ENCODE measurements at places on chromosomes 16 and 17.
A peak's percentile ranks its signal among the peaks of the same experiment; 100 is the strongest.

DNA sequence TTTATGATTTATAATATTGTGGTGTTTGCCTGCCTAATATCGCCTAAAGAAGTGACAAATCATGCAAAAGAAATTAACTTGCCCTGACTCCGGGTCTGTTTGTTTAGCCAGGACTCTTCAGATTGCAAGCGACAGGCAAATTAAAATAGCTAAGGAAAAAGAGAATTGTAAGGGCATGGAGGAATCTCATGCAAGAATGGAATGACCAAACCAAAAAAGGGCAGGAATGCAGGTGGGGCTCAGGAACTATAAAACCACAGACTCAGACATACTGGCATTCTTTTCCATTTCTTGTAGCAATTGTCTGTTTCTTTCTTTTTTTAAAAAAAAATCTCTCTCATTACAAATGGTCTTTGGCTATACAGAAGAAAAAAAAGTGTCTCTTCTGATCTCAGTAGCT lies 188.1 kb upstream of the XYLT1 start:
- no peak for DNase-seq

- DNase-seq, result no peak
Measured at GRCh38 chr17:37802061-37802595, 57.3 kb upstream of the HNF1B start.

GRCh38 chr16:30556125-30556473 lies 2.1 kb downstream of the ZNF764 start:
- DNase-seq, result no peak

DNA sequence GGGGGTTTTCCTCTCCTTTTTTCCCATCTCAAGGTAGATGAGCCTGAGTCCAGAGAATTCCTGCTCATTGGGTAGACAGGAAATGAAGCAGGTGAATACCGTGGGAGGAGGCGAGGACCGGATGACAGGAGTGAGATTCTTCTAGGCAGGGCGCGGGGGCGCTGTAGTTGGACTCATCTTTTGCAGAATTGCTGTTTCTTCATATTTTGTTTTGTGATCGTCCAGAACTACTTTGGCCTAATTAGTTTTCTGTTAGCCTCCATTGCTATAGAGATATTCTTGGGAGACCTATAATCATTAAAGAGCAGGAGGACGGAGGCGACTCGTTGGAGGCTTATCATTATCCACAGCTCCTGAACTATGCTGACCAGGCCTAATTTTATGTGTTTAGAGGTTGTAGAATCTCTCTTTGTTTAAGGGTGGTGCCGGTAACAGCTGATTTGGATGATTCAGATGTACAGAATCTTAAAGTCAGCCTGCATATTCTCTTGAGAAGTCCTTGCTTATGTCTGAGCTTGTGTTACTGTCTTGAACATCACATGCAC lies 650 bp downstream of the ATP6V0A1 start:
- peak; percentile 81 for DNase-seq

DNA sequence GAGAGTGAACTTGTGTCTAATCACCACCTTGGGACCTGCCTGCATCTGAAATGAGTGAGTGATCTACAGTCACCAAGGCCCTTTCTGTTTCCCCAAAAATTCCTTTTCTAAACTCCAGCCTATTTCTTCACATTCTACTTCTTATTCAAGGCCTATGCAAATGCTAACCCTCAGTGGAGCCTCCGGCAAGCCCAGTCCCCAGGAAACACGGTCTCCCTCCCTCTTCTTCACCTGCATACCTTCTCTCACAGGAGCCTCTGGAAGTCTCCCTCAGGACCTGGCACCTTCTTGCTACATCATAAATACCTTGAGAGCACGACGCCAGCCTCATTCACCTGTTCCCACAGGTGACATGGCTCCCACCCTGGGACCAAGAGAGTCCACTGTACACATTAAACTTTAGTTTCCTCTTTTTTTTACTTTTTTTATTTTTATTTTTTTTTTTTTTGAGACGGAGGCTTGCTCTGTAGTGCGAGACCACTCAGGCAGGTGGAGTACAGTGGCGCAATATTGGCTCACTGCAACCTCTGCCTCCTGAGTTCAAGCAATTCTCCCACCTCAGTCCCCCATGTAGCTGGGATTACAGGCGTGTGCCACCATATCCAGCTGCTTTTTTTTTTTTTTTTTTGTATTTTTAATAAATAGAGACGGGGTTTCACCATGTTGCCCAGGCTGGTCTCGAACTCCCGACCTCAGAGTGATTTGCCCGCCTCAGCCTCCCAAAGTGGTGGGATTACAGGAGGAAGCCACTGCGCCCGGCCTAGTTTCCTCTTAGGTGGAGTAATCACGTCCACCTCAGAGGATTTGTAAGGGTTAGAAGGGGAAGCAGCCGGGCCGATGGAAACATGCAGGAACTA lies 97.3 kb downstream of the ANKRD11 start:
- DNase-seq, result no peak

DNA sequence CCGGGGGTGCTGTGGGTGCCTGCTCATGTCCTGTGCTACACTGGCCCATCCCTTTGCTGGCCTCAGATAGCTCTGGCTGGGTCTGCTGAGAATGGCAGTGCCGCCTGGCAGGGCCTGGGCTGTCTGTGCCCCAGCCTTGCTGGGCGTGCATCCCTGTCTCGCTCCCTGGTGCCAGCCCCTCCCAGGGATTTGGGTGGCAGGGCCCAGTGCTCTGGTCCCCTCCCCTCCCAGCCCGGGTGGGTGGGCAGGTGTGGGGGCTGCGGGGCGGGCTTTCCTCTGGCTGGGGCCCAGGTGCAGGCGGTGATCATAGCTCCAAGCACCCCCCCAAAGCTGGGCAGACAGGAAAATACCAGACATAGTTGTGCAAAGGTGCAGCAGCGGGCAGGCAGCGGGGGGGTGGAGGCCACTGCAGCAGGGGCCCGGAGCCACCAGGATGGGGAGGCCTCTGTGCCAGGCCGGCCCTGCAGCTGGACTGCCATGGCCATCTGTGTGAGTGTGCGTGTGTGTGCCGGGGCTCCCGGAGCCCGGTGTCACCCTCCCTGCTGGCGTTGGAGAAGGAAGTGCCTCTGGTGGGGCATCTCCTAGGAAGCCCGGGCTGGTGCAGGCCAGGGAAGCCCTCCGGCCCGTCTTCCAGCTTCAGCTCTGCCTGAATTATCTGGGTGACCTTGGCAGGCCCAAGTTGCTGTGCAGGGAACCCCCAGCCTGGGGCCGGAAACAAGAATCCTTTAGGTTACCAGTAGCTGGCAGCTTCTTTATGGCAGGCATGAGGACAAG lies 7.4 kb downstream of the GLIS2 start:
- DNase-seq, result no peak

Measured in GM23248 (cell line).